ENCODE measurements at places on chromosomes 12 and 14. TPM values are rescaled to one million over a fixed set of nuclear protein-coding genes. Genes with fewer than 3 reads are reported as not detected.

The CACNA1C gene
- 2.6 TPM for polyA plus RNA-seq

The CLEC4E gene
- polyA plus RNA-seq: not detected

GRCh38 chr12:64225626-64226025 is 3.5 kb upstream of the KICS2 start:
- no peak for DNase-seq

GRCh38 chr12:59787610-59788009 is 191.8 kb downstream of the SLC16A7 start:
- DNase-seq: no peak

DNA sequence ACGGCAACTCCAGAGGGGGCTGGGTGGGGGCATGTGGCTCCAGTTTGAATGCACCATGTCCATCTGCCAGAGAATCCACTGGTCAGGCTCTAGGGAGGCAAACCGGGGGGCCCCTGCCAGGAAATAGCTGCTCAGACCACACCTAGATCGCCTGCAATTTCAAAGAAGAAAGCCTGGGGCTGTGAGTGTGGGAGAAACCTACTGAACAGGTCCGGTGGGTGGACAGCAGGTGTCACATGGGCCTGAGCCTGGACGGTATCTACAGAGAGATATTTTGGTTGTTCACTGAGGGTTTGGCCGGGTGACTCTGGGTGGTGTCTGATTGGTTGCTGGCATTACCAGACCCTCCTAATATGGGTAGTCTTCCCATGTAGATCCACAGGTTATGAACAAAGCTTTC is 32.0 kb downstream of the DAO start:
- DNase-seq: no peak

DNA sequence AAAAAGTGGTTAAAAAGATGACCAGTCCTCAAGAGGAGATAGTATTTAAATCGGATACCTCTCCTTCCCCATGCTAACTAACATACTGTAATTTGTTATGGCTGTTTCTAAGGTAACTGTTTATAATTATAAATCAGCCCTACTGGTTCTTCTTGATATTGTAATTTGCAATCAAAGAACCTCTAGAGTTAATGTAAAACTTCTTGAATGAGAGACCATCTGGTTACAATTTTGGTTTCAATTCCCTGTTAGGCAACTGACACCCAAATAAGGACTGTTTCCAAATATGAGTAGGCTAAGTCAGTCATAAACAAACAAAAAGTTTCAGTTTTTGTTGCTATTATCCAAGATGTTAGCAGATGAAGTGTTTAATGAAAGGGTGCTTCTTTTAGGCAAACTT is 120.2 kb upstream of the DNM1L start:
- peak; percentile 67 for DNase-seq

GRCh38 chr12:40745386-40745785 is 53.1 kb downstream of the CNTN1 start:
- no peak for DNase-seq

- no peak for DNase-seq
Observed at GRCh38 chr12:110174373-110174996, 50.3 kb downstream of the IFT81 start.

DNA sequence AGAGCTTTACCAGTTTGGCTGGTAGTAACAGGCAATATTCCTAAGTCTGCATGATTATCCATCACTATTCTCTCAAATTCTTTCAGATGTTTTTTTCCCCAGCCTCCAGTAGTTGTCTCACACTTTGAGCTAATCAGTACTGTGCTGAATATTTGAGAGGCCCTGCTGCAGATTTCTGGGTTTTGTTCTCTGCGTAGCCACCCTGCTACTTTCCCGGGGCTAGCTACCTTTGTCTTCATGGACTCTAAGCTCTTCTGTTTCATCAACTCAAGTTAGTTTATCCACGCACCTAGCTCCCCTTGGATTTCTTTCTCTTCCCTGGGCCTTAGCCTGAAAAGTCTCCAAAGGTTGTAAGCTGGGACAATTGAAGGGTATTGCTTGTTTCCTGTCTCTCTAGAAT is 73.0 kb downstream of the FUT8 start:
- no peak for DNase-seq

GRCh38 chr14:100587763-100588411 is 670 bp upstream of the BEGAIN start:
- no peak for DNase-seq

DNA sequence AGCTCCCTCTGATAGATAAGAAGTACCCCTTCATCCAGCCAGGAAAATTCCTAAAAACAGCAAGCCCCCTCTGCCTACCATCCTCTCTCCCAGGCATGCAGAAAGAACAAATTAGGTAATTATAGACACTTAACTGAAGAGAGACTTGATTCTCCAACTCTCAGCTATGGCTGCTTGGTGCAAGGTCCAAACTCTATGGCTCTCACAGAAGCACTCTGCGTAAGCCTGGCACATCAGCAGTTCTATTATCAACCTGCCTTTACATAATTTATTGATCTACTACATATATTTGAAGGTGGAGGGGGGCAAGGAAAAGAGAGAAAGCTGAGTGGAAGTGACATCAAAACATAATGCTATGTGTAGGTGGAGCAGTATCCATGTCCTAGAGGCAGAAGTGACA is 1.1 kb upstream of the MYO1A start:
- DNase-seq: no peak

Measured in IMR-90 (cell line).